Anterior cingulate cortex (tissue), 58 donors: ENCODE measurements at places on chromosomes 5 and 9.

- no peak for DNase-seq
These were observed 434.1 kb downstream of the DTWD2 start for GRCh38 chr5:118554241-118554640.

DNA sequence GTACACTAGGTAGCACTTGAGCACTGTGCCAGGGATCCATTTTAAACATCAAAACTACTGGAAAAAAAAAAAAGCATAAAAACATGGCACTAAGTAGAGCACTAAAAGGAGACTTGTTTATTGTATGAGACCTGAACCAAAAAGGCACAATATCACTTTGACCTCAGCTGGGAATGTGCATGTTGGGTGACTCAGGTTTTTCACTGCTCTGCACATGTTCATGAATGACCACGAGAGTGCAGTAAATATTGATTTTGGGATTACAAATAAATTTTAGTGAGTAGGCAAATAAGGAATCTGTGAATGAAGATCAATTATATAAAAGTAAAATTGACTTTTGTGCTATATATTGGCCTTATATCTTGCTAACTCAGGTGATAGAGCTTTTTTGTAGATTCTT, 11.8 kb downstream of the RMI1 start:
- DNase-seq, result no peak

GRCh38 chr5:144298658-144299057, 128.0 kb downstream of the KCTD16 start:
- DNase-seq, result no peak

- DNase-seq, result no peak
These were observed 1.5 kb downstream of the SPINK9 start for GRCh38 chr5:148336704-148337435.

DNA sequence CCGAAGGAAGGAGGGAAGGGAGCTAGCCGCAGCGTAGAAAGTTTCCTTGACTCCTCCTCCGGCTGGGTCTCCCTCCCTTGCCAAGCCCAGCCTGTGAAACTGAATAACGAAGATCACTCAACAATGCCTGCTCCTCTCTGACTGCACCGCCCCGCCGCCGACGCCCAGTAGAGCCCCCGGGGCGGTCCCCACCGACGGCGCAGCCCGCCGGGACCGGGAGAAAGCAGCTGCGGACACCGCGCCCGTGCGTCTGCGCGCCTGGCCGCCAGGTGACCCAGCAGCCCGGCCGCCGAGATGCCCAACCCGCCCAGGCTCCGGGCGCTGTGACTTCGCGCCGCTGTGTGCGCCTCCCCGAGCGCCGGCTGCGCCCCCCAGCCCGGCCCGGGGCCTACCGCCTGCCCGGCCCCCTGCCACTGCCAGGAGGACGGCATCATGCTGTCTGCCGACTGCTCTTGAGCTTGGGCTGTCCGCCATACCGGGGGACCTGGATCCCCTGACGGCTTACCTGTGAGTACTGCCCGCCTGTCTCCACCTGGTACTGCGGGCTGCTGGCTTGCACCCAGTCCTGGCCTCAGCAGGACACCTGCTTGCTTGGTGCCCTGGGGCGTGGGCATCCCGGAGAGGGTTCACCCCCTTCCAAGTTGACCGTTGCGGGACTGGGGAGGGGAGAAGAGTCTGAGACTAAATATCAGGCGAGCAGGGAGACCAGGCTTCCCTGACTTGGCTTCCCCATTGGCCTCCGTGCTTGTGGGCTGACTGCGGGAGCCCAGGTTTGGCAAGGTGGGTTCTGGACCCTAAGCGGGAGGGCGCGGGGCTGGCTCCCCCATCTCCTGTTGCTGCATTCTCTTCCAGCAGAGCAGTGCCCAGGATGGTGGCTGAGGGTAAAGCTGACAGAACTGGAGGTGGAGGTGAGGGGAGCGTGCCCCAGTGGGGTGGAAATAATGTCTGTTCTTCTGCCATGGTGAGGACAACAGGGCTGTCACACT, 26.2 kb upstream of the SPTLC1 start:
- DNase-seq, result no peak

DNA sequence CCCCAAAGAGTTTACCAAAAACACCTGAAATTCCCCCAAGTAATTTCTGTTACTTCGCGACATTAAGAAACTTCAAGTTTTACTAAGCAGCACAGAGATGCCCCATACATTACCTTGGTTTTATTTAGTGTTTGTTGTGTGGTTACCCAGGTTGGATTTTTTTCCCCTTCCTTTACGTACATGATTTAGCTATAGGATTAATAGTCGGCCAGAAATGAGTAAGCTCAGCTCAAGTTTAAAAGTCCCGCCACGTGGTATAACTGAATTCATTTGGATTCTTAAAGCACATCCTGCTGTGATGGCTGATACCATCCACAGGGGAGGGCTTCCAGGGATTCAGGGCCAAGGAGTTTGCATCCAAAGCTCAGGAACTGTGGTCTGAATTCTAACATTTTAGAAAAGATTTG, 75.9 kb downstream of the DAP start:
- no peak for DNase-seq

GRCh38 chr9:113409883-113410206, 630 bp downstream of the POLE3 start:
- DNase-seq, result no peak
